Urinary bladder (tissue), 4 donors: ENCODE measurements at places on chromosomes 7 and 10. TPM values are rescaled to one million over a fixed set of nuclear protein-coding genes. Genes with fewer than 3 reads are reported as not detected.

- DNase-seq: no peak
Measured at GRCh38 chr7:44638611-44639557, 32.5 kb downstream of the OGDH start.

- no peak for DNase-seq
Measured at GRCh38 chr7:30896036-30896435, 15.6 kb upstream of the AQP1 start.

DNA sequence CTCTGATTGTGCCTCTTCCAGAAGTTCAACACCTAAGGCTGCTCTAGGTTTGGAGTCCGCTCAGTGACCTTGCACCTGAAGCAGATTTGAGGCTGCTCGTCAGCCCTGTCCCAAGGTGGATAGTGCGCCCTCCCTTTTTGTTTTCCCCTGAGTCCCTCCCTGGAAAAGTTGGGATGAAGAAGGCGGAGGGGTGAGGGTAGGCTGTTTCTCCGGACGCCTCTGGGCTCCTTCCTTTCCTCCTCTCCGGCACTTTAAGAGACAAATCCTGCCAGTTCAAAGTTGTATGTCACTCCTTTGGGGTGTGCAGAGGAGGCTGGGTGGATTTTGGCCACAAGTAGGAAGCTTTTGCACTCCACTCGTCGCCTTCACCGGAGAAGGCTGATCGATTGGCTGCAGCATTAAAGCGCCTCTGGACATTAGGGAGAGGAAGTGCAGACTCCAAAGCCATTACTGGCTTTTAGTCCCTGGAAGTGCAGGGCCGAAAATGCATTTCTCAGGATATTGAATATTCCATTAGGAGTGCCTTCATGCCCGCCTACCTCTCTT is 81.9 kb upstream of the PRKG1 start:
- no peak for DNase-seq

The PIK3AP1 gene
- total RNA-seq: 6.6 TPM

GRCh38 chr7:1170741-1171501 is 10.9 kb upstream of the ZFAND2A start:
- no peak for DNase-seq

DNA sequence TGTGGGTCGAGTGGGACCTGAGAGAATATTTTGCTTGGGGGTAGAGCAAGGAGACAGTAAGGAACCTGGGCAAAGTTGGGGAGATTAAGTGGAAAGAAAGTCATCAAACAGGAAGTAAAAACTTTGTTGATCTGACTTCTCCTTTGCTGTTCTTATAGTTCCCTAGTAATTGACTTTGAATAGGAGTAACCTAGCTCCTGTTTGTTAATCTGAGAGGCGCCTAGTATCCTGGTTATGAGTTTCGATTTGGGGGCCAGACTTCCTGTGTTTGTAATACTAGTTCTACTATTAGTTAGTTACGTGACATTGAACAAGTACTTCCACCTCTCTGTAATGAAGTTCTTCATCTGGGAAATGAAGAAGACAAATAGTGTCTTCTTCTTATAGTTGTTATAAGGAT is 99.1 kb downstream of the ZNF365 start:
- DNase-seq: no peak

The RASSF4 gene
- 12.2 TPM for total RNA-seq

- DNase-seq: no peak
Measured at GRCh38 chr7:23161482-23161881, 20.4 kb upstream of the NUP42 start.

The IGFBP1 gene
- not detected for total RNA-seq

The TMEM229A gene
- 2.0 TPM for total RNA-seq

GRCh38 chr10:94088926-94089381 is 95.2 kb downstream of the PLCE1 start:
- DNase-seq: no peak

DNA sequence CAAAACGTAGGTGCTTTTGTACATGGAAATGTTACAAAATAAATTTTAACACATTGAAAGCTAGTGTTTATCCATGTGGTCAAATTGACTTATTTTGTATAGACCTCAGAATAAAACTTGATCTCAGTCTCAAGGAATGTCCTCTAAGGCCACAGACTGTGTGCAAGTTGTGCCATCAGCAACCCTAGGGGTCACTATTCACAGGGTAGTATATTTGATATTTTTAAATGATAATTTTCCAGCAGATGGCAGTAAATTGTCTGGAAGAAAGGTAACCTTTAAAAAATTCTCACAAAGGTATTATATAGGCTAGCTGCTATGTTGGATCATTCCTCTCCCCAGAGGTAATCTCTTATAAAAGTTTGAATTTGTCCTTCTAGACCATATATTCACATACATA is 12.9 kb upstream of the SNX10 start:
- no peak for DNase-seq

DNA sequence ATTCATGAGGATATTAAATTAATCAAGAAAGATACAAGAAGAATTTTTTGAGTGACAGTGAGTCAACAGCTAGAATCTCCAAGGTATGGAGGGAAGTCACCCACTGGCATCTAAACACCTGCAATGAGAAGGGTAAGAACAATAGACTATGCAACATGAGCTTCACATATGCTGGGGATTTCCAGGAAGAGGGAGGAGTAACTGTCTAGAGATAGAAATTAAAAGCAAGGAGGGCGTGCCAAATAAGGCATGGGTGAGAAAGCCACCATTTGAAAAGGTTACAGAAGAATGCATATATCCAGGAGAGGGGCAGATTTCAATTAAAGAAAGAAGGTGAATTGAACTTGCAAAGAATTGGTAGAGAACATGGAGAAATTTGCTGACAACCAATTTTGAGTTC is 365.7 kb downstream of the GPR37 start:
- DNase-seq: no peak

- no peak for DNase-seq
Measured at GRCh38 chr7:148941598-148942275, 57.6 kb upstream of the EZH2 start.

DNA sequence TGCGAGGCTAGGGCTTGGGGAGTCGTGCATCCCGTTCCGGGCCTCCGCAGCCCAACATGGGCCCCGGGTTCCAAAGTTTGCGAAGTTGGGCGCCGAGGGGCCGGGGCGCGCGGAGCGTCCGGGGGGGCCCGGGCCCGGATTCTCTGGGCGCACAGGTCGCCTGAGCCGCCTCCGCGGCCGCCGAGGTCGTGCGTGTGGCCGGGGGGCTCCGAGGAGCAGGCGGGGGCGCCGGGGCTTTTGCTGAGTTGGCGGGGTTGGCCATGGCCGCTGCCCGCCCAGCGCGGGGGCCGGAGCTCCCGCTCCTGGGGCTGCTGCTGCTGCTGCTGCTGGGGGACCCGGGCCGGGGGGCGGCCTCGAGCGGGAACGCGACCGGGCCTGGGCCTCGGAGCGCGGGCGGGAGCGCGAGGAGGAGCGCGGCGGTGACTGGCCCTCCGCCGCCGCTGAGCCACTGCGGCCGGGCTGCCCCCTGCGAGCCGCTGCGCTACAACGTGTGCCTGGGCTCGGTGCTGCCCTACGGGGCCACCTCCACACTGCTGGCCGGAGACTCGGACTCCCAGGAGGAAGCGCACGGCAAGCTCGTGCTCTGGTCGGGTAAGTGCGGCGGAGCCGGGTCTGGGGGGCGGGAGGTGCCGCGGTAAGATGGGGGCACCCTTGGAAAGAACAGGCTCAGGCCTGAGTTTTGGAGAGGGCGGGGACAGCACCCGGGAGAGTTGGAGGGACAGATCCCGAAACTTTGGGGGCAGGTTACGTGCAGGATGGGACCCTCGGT is 643 bp downstream of the SMO start:
- no peak for DNase-seq

DNA sequence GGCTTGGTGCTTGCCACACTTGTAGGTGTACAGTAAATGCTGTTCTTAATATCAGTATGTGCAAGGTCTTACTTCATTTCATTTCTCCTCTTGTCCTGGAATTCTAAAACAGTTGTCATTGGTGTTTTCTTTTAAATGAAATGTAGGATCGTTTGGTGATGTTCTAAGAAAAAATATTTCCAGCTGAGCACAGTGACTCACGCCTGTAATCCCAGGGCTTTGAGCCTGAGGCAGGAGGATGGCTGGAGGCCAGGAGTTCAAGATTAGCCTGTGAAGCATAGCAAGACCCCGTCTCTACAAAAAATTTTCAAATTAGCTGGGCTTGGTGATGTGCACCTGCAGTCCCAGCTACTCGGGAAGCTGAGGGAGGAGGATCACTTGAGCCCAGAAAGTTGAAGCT is 32.6 kb upstream of the ELN start:
- DNase-seq: no peak

The ZSCAN25 gene
- total RNA-seq: 12.7 TPM

The LRGUK gene
- total RNA-seq: 2.5 TPM

The AKR1D1 gene
- total RNA-seq: not detected

- no peak for DNase-seq
Measured at GRCh38 chr7:129101746-129102145, 42.8 kb upstream of the TSPAN33 start.

- DNase-seq: no peak
Measured at GRCh38 chr7:35652124-35652523, 42.8 kb downstream of the HERPUD2 start.

GRCh38 chr10:112792487-112793201 is 157.4 kb upstream of the TCF7L2 start:
- no peak for DNase-seq

DNA sequence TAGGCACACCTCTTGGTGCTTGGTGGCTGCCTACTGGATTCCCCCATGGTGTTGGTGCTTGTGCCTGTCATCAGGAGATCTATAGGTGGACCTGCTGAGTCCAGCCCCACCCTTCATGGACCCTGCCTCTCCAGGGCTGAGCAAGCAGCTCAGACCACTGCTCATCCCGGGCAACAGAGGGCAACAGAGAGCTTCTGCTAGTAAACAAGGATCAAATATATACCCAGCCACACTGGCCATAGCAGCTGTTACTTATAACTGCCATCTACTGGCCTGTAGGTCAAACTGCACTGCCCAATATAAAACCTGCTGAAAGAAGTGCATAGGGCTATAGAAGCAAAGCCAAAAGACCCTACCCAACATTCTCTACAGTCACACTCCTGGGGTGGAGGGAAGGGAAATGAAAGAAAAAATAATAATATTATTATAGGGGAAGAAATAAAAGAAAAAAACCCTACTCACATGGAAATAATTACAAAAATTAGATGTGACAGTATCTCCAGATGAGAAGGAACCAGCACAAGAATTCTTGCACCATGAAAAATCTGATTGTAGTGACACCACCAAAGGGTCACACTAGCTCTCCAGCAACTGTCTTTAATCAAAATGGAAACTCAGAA is 54.9 kb upstream of the ZNF800 start:
- no peak for DNase-seq

GRCh38 chr7:83005410-83005809 is 157.3 kb downstream of the PCLO start:
- DNase-seq: no peak

DNA sequence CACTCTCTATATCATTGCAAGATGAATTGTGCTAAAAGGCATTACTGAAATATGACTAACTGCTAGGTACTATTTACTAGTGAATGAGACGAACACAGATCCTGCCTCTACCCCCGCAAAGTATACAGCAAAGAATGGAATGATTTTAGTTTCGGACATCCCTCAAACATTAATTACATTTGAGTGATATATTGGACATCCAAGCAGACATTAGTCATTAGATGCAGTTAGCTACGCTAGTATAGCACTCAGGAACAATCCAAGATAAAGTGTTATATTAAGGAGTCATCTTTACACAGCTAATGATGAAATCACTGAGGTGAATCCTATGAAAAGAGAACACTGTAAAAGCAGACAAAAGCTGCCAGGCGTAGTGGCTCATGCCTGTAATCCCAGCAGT is 7.3 kb upstream of the TAF3 start:
- DNase-seq: no peak

- DNase-seq: no peak
Measured at GRCh38 chr7:80725181-80725611, 86.8 kb downstream of the CD36 start.

DNA sequence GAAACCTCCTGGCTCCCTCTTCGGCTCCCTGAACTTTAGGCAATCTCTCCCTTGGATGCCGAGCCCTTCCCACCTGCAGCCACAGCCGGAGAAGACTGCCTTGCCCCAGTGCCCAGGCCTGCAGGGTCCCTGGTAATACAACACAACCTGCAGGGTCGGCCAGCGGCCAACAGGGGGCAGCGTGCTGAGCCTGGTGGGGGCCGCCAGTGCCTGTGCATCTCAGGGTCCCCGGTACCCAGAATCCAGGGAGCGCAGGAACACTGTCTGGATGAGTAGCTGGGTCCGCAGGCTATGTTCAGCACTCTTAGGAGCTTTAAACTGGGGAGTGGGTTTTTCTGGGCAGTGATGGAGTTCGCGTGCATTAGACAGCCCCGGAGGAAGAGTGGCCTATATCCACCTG is 17.5 kb upstream of the C10orf71 start:
- DNase-seq: no peak

- DNase-seq: no peak
Measured at GRCh38 chr10:131015271-131015670, 296.2 kb downstream of the TCERG1L start.

DNA sequence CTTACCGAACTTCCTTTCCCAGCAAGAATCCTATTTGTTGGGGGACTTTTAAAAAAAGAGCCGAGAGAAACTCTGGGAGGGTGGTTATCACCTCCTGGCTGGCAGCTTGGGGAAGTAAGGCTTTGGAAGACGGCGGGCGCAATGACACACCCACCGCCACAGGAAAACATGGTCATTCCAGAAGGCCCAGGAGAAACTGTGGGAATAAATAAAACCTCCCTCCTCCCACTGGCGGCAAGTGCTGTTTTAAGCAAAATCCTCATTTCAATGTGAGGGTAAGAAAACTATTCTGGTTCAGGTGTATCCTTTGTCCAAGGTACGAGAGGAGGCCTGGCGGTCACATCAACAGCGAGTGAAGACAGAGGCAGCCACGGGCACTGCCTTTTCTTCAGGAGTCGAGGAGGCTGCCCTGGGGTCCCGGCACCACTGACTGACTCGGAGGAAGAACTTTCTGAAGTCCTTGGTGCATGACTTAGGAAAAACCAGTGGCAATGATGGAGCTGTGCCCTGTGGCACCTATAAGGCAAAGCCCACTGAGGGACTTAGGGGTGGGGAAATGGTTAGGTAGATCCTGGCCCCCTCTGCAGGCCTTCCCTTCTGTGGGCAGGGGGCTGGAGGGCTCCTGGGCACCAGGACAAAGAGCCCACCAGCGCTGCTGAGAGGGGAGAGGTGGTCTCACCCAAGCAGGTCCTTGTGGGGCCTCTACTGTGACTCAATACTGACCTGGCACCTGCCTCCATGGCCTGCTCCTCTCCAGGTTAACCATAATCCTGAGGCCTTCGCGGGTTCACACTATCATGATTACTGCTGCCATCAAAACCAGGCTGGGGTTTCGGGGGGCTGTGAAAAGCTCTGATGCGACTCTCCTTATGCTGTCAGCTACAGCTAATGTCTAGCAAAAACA is 21.4 kb downstream of the DNAJB12 start:
- no peak for DNase-seq

The SH3PXD2A gene
- 56.9 TPM for total RNA-seq

GRCh38 chr10:25896421-25896820 is 37.6 kb upstream of the MYO3A start:
- no peak for DNase-seq

GRCh38 chr7:105268511-105269392 is 120.0 kb downstream of the SRPK2 start:
- DNase-seq: peak; percentile 39

GRCh38 chr7:927031-927671 is 27.3 kb downstream of the ADAP1 start:
- no peak for DNase-seq
